ENCODE measurements at places on chromosomes 2 and 18.
A peak's percentile ranks its signal among the peaks of the same experiment; 100 is the strongest.

- DNase-seq, result peak; percentile 69
Measured at GRCh38 chr2:179954026-179954425, 53.1 kb downstream of the CWC22 start.

DNA sequence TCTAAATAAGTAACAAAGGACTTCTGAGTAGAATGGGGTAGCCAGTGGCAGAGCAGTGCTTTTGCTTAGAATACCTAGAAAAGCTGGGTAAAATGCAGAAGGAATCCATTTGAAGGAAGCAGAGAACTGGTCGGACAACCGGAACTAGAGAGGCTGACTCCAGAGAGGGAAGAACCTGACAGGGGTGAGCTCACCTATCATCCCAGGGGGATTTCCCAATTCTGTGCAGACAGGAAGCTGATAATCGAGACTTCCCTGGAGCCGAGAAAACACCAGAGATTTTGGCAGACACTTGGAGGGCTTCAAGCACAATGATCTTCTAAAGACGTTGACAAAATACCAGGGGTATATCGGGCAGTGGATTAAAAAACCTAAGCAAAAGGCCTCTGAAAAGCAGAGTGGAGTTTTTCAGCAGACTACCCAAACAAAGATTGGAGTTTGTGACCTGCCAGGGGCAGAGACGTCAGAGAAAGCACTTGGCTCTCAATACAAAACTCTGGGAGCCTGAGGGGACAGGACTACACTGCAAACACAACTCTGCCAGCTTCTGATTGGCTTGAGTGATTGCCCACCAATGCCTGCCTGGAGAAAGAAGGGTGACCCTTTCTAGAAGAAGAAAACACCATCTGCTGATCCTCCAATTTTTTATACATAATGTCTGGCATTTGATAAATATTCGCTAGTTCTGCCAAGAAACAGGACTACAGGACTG is 67.5 kb upstream of the TTN start:
- DNase-seq, result no peak

- DNase-seq, result no peak
Measured at GRCh38 chr2:81395746-81396145, 1091.2 kb upstream of the LRRTM1 start.

DNA sequence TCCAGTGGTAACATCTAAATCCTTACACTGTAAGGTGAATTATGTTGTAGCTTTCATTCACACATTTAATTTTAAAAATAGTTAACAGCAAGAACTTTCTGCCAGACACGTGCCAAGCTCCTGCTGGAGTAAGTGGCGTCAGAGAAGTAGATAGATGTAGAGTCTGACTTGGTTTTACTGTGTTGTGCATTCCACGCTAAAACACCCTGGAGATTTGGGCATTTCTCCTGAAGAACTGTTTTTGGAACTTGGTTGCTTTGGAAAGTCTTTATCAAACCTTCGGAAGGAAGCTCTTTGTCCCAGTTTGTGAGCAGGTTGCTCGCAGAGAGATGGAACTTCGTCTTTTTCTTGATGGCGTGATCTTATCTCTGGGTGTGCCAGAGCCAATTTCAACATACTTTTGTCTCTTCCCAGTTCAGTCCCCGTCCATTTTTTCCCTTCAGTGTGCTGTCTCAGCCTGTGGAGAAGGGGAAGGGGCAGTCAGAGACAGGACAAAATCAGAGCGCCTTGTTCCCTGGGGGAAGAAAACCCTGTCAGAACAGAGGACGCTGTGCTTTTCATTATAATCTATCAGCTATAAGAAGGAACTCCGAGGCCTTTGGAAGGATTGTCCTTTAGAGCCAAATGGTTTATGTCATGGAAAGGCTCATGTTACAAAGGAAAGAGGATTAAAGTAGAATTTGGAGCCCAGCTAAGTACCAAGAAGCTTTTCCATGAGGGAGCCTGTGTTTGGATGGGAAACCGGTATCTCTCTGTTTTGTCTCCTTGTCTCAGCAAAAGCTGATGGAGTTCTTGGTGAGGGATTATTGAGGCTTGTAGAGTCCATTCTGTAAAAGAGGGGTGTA is 18.9 kb downstream of the GRHL1 start:
- no peak for DNase-seq

DNA sequence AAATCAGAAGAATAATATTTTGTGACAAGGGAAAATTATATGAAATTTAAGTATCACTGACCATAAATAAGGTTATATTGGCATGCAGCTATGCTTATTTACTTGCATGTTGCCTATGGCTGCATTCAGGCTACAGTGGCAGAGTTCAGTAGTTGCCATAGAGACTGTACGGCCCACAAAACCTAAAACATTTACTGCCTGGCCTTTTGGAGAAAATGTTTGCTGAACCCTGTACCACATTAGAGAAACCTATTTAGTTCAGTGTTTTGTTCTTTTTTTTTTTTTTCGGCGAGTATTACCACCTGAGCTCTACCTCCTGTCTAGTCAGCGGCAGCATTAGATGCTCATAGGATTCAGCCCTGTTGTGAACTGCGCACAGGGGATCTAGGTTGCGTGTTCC is 163.7 kb downstream of the MCFD2 start:
- DNase-seq, result no peak

DNA sequence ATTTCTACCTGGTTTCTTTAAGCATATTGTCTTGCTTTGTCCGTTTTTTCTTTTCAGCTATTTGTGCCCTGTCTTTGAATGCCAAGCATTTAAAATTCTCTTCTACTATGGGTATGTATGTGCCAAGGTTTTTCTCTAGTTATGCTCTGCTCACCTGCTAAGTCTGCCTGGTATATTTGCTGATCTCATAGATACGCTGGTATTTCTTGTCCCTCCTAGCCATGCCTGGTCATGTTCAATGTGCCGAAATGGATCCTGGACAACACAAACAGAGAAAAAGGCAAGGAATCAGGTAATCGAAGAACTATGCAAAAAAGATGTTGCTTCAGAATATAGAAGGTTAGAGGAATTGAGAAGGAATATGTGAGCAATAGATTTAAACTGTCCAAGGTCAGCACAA is 14.9 kb upstream of the KDM3A start:
- no peak for DNase-seq

DNA sequence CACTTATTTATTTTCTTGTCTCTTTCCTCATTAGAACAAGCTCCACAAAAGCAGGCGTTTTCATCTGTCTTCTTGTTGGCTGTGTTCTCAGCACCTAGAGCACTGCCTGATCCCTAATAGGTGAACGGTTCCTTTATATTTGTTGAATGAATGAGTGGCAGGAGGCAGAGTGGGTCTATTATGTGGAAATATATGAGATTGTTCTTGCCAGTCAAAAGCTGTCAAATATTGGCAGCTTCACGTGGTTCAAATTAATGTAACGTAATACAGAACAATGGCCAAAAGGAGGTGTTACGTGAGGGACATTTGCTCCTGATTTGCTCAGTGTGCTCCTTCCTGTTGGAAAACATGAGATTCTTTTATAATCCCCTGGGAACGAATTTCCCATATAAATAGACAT is 8.5 kb upstream of the ARHGAP25 start:
- DNase-seq, result no peak

- no peak for DNase-seq
Measured at GRCh38 chr2:68653034-68653433, 9.7 kb downstream of the PROKR1 start.

DNA sequence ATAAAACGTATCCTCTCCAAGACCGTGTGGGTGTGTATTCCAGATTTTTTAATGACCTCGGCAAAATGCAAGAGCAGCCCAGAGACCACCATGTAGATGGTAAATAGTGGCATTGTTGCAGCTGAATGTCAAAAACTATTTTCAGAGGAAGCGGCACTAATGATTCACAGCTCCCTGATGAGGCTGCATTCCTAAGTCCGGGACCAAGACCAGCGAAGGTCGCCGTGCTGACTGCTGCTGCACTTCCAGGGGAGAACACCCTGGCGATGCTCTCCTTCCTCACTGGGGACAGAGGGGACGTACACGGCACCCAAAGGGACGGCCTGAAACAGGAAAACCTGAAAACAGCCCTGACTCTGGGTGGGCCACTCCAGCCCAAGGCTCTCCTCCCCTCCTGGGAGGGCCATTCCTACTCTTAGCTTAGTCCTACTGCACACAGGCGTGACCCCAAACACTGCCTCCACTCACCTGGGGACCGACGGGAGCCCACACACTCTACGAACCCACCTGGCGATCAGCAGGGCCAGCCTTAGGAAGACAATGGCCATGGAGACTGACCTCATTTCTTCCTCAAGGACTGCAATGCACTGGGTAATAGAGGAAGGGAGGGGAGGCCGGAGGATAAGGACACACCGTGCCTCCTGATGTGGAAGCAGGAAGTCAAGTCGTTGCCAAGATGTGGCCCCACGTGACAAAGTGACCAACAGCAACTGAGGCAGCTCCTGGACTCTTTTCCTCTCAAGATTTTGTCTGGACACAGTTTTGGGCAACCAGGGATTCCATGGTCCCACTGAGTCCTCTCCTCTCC is 82.8 kb downstream of the ZNF516 start:
- DNase-seq, result no peak

- no peak for DNase-seq
Measured at GRCh38 chr2:20553580-20553979, 97.3 kb downstream of the HS1BP3 start.

DNA sequence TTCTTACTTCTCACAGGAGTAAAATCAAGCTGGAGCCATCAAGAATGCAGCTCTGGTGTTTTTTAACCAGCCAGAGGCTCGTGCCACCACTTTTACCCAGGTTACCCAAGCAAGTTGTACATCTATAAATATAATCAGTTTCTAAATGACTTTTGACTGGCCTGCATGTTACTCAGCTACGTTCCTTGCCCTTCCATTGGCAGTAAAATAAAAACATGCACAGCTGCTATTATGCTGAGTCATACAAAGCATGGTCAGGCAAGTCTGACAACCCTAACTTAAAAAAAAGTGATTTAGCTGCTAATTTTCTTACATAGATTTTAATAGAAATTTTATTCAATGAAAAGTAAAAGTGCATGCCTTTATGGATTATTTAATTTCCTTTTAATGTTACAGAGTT is 111.7 kb upstream of the CSRNP3 start:
- no peak for DNase-seq

GRCh38 chr2:11397513-11397912 is 53.1 kb upstream of the ROCK2 start:
- no peak for DNase-seq

DNA sequence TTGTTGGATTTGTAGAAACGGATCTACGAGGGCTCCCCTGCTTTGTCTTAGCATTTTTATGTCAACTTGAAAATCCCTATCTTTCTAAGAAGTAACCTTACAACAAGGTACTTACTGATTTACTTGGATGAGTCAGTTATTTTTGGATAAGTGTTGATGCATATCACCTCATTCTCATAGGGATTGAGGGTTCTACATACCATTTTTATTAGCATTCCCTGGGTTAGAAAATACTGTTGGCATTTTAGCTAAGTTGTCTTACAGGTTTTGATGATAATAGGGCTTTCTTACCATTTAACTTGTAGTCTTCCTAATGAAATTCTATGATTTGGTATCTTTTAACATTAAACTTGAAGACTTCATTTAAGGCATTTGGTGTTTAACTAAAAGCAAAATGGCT is 125.2 kb downstream of the UBE2E3 start:
- no peak for DNase-seq

DNA sequence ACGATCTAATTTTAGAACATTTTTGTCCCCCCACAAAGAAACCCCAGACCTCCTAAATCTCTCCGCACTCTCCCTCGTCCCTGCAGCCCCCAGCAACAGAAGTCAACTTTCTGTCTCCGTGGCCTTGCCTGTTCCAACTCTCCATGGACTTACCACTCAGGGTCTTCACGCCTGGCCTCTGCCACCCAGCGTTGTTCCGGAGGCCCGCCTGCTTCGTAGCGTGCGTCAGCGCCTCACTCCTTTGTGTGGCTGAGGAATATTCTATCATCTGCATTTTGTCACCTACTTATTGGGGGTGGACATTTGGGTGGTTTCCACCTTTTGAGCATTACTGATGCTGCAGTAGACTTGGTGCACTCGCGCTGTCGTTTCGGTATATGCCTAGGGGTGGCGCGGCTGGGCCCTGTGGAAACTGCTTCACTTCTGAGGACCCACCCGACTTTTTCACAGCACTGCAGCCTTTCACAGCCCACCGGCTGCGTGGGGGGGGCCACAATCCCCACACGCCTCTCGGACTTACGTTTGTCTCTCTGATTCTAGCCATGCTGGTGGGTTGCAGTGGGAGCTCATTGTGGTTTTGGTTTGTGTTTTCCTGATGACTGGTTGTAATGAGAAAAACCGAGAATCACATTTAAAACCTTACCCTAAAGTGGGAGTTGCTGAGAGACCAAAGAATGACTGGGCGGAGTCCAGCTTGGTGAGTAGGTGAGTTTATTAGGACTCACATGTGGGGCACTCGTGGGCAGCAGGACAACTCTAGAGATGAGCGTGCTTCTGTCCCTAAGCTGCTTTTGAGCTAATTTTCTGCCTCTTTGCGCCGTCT is 1.4 kb upstream of the HSBP1L1 start:
- DNase-seq, result no peak

DNA sequence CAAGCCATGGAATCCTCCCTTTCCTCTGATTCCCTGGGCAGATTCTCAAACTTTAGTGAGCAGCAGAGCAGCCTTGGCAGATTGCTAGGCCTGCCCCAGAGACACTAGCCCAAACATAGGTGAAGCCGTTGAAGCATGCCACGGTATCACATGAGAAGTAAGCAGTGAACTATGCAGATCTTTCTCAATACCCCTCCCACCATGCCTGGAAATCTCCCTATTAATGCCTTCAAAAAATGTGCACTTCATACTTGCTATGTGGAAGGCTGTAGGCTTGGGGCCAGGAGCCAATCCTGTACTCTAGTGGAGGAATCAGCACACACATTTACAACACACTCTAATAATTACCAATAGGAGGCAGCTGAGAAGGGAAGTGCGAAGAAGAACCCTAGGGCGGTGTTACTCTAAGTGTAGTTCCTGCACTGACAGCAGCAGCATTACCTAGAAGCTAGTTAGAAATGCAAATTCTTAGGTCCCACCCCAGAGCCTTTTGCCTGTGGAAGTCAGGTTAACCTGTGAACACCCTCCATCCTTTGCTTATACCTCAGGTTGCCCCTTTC is 305.1 kb upstream of the SPRED2 start:
- no peak for DNase-seq

- no peak for DNase-seq
Measured at GRCh38 chr2:144502369-144502768, 17.6 kb downstream of the ZEB2 start.

- DNase-seq, result no peak
Measured at GRCh38 chr2:215028231-215028630, 110.2 kb downstream of the ABCA12 start.

GRCh38 chr2:170971071-170971470 is 42.0 kb downstream of the GORASP2 start:
- DNase-seq, result no peak

DNA sequence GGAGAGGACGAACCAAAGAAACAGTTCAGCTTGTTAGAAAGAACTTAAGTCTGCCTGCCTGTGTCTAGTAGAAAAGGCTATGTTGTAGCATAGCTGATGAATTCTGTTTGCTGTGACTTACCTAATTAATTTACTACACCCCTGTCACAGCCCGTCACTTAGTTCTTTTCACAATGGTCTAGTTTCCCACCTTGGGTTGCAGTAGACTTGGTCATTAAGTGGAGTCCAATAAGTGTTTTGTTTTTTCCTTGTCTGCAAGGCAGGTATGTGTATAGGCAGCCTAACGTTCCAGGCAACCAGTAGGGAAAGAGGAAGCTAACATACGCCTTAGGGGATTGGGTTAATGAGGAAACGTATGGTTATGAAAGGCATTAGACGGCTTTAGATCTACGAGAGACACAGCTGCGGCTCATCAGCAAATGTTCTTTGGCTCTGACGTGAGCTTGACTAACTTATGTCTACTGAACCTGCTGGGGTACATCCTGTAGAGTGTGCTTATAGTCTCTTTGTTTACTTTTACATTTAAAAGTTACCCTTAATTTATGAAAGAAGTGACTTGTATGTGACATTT is 180.1 kb downstream of the PRPF40A start:
- DNase-seq, result no peak

GRCh38 chr2:925309-925708 is 25.3 kb upstream of the SNTG2 start:
- no peak for DNase-seq
